Activated T-cell treated with anti-CD3 and anti-CD28 coated beads for 4 hours (primary cell): ENCODE measurements at places on chromosomes 12 and 14.

- no peak for DNase-seq
These were observed 124.6 kb upstream of the E2F7 start for GRCh38 chr12:77189901-77190416.

DNA sequence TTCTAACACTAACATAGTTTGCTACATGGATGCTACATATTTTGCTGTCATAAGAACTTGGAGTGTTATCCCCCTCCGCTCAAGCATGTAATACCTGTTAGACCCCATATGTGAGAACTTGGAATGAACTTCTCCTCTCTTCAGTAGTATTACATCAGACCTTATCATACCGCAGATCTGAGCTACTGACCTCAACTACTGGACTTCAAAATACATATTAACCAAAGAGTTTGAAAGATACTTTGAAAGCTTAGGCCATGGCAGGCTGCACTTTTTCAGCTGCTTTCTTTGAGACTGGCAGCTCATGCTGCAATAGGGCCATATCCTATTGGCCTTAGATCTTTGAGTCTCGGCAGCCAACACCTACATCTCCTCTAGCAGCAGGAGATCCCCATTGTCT lies 74.8 kb downstream of the EEA1 start:
- no peak for DNase-seq

GRCh38 chr14:53452005-53452673 lies 299.0 kb upstream of the DDHD1 start:
- DNase-seq = no peak

DNA sequence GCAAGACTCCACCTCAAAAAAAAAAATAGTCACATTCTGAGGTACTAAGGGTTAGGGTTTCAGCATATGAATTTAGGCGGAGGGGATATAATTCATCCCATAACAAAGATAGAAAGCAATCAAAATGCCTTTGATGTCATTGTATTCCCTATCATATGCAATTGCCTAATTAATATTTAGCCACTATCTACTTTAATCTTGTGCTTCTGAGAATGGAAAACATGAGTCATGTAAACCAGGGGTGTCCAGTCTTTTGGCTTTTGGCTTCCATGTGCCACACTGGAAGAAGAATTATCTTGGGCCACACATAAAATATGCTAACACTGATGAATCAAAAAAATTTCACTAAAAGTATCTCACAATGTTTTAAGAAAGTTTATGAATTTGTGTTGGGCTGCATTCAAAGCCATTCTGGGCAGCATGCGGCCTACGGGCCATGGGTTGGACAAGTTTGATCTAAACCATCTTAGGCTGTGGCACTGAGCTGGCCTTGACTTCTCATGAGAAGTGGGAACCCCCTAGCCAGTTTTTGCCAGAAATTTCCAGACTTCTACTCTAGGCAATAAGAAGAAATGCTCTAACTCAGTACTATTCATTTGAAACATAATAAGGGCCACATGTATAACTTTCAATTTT lies 219.8 kb downstream of the PTPRO start:
- DNase-seq = no peak

DNA sequence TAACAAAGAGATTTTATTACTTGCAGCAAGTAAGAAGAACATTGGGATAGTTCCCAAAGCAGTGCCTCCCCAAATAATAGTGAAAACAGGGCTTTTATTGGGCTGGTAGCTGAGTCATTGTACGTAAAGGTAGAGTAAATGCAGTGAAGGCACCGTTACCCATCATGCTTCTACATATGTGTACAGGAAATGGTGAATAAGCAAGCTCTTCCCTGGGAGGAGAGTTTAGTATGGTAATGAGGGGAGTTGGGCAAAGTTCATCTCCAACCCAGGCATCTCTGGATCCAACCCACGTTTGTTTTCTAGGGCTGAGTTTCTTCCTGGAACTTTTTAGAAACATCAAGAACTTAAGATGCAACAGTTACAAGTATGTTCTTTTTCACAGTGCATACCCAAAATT lies 56.2 kb downstream of the KCNK13 start:
- DNase-seq = no peak

DNA sequence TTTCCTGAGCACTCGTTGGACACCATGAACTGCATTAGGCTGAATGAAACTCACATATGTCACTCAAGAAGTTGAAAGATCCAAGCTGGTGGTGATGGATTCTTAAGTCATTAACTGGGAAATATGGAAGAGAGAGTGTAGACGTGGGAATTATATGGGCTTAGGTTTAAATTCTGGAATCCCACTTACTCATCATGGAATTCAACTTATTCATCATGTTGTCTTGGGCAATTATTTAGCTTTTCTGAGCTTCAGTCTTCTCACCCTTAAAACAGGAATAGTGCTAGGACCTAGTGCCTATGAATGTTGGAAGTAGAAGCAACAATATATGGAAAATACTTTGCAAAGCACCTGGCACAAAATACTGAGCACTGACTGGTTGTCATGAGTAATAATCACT lies 292.4 kb upstream of the TBX3 start:
- DNase-seq = no peak

- no peak for DNase-seq
These were observed 33.5 kb upstream of the C12orf42 start for GRCh38 chr12:103529306-103529705.

- DNase-seq = no peak
These were observed 283.1 kb downstream of the FLRT2 start for GRCh38 chr14:85813040-85813439.

GRCh38 chr12:18332173-18332572 lies 70.9 kb downstream of the PIK3C2G start:
- no peak for DNase-seq

DNA sequence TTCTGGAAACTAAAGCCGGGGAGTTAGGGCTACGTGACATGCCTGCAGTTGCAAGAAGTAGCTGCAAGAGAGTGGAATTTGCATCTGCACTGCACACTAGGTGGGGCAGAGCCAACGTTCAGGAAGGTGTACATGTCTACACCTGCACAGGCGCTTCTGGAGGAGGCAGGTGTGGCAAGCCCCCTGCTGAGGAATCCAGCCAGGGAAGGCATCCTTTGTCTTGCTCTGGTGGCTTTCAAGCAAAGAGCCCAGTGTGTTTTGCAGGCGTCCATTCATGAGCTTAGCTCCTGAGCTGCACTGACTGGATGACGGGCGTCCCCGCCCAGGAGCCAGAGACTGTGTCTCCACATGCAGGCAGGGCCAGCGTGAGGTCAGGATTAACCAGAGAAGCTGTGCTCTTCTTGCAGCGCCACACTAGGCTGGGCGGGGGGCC lies 116.3 kb downstream of the ZFP36L1 start:
- no peak for DNase-seq

GRCh38 chr14:56040121-56040520 lies 78.1 kb upstream of the PELI2 start:
- no peak for DNase-seq

DNA sequence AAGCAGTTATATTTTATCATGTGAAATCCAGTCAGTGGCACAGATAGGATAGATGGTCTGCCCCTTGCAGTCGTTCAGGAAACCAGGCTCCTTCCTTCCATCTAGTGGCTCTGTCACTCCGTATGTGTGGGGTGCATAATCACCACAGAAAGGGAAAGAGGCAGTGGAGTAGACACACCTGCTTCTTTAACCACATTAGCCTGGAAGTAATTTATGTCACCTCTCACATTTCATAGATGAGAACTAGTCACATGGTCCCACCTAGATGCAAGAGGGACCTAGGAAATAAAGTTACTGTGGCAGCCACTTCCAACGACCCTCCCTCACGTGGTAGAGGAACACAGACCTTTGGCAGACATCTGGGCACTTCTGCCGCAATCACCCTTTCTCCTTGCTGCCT lies 14.2 kb upstream of the RNU6-8 start:
- no peak for DNase-seq

DNA sequence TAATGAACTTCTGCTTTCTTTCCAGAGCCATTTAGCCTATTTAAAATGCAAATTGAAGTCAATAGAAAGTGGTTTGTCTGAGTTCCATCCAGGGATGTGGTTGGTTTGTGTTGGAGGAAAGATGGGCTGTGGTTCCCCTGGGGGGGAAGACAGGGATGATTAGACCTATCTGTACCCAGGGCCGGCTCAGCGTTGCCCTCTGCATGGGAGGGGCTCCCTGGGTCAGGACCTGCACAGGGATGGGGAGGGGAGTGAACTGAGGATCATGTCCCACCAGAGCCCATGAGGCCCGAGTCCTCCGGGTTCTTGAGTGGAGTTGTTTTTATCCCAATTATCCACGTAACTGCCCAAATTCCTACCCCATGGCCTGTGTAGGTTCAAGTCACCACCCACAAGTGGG lies 76.9 kb upstream of the SFSWAP start:
- DNase-seq = no peak

GRCh38 chr14:102418169-102418852 lies 55.6 kb downstream of the TECPR2 start:
- no peak for DNase-seq

DNA sequence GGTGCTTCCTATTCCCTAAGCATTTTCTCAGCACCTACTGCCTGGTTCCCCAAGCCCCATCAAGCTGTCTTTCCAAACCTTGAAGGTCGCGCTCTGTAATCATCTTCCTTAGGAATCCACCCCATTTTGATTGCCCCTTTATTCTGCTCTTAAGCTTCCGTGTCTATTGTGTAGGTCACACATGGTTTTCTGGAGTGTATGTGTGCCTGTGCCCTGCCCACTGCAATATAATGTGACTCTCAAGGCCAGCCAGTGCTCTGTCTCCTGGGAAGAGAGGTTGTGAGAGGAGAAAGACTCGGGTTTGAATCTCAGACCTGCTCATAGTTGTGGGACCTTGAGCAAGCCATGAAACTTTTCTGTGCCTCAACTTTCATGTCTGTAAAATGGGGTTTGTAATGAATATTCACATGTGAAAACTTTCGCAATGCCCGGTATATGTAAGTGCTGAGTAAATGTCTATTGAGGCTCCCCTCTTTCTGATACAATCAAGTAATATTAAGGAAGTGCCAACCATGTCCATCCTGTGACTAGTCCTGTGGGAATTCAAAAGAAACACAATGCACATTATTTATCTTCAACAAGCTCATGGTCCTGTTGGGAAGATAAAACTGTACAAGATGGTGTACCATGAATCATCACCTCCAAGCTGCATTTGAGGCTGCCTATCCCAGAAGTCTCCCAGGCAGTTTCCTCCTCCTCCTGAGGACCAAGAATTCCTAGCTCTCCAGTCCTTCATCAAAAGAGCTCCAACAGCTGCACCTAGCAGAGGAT lies 774 bp upstream of the KRT75 start:
- no peak for DNase-seq

GRCh38 chr14:34937442-34937841 lies 45.4 kb upstream of the SRP54 start:
- DNase-seq = no peak

DNA sequence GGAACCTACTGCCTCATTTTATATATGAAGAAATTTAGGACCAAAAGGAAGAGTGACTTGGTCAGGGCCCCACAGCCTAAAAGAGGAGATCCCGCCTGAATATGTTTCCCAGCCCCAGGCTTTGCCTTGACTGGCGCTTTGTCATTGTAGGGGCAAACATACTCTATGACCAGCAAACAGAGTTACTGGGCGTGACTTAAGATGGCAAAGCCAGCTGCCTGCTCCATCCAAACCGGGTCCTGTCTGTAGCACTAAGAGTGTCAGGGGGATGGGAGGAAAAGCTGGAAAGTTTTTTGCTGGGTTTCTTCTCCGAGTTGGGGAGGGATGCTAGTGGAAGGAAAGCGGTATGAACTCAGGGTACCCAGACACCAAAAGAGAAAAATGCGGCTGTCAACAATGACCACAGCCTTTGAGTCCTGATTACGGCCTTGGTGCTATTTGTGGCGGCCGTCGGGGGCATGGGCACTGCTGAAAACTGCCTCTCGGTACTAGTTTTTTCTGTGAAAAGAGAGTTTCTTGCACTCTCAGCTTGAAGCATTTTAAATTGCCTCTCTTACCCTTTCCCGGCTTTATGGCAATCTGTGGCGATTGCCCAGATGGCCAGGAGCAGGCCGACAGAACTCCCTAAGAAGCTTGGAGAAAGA lies 82.7 kb downstream of the PRIMA1 start:
- no peak for DNase-seq

DNA sequence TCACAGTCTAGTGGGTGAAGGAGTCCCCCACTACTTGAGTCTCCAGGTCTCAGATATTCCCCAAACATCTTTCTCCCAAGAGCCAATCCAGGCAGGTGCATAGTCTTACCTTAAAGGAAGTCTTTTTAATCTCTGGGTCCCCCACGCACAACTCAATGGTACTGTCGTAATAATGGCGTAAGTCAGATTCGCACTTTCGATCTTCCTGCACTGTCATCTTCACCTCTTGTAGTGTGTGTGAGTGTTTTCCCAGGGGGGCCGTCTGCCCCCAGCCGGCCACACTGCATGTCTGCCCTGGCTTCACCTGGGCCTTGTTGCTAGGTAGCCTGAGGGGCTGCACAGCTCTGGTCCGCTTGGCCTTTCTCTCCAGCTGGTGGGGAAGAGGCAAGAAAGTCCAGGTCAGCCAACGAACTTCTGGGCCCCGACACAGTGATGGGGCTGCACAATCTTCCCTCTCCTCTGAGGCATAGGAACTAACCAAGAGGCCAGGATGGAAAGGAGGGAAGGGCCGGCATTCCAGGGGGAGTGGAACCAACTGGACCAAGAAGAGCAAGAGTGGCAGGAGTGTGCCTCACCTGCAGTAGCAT lies 2.1 kb downstream of the GZMB start:
- DNase-seq = no peak

- DNase-seq = no peak
These were observed 2.0 kb downstream of the INTS13 start for GRCh38 chr12:26935636-26936378.

GRCh38 chr14:32623300-32624093 lies 294.4 kb downstream of the AKAP6 start:
- DNase-seq = no peak

- DNase-seq = peak; percentile 17
These were observed 54.4 kb downstream of the ARL6IP4 start for GRCh38 chr12:123034865-123035264.

DNA sequence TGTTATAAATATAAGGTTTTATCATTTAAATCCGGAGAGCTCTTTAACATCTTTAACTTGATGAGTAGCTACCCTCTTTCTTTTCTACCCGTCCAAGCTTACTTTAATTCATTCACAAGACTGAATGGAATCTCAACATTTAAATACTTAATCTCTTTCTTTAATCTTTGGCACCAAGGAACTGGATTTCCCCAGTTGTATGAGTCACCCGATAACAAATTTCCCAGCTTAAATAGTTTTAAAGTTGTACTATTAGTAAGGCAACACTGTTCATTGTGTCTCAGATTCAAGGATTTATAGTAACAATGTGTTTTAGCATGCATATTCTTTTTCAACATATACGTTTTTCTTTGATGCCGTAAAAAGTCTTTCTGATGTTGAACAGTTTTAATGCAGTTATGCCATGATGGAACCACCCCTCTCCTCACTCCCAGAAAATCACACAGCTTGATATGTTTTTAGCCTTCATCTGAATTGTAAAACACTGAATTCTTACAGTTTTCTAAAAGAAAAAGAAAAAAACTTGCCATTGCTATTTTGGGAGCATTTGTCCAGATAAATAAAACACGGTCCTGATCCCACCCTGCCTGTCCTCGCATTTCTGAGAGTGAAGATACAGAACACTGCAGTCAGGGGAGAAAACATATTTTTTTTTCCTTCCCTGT lies 16.0 kb upstream of the LRP6 start:
- DNase-seq = no peak

- no peak for DNase-seq
These were observed 56.4 kb downstream of the LRRC74A start for GRCh38 chr14:76882651-76883050.

GRCh38 chr14:36700651-36701050 lies 39.0 kb downstream of the PAX9 start:
- DNase-seq = no peak
